ENCODE measurements at places on chromosomes 2 and 18.

DNA sequence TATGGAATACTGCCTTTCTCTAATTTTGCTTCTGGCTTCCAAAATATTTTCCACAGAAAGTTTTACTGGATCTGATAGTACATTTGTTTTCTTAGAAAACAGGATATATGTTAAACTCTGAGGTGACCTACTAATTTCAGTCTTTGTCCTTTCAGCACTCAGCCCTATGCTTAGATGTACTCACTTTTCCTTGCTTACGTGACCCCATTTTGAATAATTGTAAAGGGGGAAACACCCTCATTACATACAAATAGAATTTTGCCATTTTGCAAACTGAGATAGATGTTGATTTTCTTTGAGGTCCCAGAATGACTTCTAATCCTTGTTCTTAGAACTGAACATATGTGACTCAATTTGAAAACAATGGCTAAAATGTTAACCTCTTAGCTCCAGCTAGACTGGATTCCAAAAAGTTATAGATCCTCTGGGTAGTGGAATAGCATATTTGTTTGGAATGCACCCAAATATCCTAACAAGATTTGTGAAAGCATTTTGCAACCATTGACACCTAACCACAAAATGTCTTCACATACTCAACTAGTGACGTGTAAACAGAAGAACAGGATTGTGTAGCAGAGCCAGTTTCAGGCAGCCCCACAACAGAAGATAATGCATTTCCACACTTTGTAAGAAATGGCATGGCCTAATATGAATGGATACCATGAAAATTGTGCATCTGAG lies 44.8 kb upstream of the EHBP1 start:
- no peak for DNase-seq

GRCh38 chr2:161096336-161096735 lies 63.9 kb upstream of the TANK start:
- DNase-seq, result no peak

DNA sequence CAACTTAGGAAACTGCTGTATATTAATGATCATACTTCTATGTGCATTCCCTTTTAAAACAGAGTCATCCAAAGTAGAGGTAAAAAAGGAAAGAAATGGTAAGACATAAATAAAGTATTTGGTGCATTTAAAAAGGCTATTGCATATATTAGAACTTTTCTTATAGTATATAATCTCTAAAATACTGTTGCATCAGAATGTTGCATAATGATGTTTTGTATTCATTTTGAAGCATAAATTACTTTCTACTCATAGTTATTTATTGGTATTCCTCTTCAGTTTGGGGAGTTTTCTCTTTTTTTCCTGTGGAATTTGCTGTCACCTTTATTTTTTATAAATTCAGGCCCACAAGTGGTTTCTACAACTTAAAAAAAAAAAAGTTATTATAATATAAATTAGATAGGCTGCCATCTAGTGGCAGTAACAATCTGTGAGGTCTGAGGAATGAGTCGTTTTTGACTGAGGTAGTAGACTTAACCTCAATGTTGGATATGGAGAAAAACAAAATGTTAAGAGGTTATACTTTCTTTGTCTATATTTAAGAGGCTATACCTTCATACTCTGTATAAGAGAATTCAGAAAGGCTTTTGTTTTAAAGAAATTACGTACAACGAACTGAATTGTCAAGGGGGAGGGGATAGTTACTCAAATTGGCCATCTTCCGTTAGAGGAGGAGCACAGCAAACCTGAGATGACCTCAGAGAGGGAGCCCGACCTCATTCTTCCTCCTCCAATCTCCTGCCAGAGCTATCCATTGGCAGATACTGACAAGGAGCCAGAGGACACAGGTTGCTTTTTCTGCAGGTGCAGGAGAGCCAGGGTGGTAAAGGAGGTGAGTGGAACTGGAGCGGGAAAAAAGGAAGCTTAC lies 23.8 kb downstream of the ANKAR start:
- DNase-seq, result peak; percentile 35

- peak; percentile 69 for DNase-seq
Observed at GRCh38 chr2:26692897-26693849, 651 bp downstream of the KCNK3 start.

- no peak for DNase-seq
Observed at GRCh38 chr2:165144315-165144714, 59.5 kb downstream of the SCN3A start.

GRCh38 chr2:127400533-127400896 lies 12.7 kb upstream of the MAP3K2 start:
- DNase-seq, result no peak

DNA sequence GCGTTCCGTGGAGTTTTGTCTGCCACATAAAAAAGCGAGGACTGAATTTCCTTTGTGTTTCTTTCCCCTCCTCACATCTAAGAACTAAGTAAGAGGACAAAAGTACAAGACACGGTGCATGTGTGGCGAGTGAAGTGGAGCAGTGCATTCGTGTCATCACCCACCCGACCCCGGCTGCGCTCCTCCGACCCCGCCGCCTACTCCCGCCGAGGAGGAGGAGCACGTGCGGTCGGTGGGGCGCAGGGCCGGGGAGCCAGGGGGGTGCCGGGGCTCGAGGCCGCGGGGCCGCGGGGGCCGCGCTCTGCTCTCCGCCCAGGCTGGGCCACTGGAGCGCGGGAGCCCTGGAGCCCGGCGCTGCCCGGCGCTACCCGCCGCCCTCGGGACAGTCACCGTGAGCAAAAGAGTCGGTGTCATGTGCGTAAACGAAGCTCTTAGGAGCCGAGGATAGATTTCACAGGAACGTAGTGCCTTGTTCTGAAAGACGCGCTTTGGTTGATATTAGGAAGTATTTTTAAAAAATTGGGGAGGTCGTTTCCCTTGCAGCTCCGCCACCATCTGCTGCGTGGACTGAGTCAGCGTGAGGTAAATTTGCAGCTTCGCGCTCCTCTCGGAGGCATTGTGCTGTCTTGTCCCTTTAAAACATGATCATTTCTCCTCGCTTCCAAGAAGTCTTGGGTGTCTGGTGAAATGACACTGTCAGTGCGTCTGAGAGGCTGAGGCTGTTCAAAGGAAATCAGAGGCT lies 11.0 kb downstream of the TBR1 start:
- DNase-seq, result no peak
